ENCODE measurements at places on chromosomes 5 and 9.

- no peak for ATAC-seq
Observed at GRCh38 chr9:33162721-33163311, 4.3 kb downstream of the B4GALT1 start.

DNA sequence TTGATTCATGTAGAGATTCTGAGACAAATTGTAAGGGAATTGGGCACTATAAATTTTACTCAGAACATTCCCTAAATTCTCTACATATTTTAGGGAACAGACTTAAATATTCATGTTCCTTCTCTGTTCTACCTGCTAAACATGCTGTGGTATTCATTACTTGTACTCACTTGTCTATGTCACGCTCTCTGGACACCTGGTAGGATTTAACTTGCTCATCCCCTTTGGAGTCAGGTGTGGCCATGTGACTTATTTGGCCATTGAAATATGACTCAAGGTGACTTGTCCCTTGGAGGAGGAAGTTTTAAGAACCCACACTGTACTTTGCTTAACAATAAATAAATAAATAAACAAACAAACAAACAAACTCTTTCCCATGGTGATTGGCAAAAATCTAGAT lies 2258.8 kb upstream of the WWC1 start:
- ATAC-seq: no peak

DNA sequence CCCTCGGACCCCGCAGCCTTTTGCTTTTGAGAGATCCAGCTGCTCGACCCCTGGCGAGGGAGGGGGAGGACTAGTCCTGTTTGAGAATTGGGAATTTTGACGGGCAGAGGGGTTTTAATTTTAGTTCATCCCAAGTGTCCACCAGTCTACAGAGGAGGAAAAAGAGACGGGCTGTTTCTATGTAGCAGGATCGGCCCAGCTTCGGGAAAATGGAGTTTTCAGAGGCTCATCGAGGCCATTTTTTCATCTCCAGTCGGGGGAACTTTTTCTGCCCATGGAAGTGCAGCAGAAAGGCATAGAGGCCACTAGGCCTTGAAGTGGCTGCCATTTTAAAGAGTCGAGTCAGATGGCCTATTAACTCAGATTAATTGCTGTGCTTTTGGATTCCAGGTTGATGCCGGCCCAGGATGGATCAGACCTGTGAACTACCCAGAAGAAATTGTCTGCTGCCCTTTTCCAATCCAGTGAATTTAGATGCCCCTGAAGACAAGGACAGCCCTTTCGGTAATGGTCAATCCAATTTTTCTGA lies 1.2 kb downstream of the NSD1 start:
- peak; percentile 13 for ATAC-seq

DNA sequence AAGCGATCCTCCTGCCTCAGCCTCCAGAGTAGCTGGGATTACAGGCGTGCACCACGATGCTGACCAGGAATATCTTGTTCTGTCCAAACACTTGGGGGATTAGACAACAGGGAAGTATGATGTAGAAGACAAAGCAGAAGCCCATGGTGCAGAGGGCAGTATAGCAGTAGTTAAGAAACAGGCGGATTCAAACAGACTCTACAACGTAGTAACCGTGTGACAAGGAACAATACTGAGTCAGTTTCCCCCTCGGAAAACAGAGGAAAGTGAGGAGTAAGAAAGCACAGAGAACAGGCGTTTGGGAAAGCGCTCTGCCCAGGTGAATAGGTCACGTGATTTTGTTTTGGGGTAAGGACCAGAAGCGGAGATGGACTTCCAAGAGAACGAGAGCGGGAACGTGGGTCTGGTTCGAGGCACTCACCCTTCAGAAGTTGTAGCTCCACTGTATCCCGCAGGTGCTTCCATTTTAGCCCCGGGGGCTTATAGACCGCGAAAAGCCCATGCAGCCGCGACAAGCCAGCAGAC lies 306 bp downstream of the TRUB2 start:
- peak; percentile 13 for ATAC-seq

DNA sequence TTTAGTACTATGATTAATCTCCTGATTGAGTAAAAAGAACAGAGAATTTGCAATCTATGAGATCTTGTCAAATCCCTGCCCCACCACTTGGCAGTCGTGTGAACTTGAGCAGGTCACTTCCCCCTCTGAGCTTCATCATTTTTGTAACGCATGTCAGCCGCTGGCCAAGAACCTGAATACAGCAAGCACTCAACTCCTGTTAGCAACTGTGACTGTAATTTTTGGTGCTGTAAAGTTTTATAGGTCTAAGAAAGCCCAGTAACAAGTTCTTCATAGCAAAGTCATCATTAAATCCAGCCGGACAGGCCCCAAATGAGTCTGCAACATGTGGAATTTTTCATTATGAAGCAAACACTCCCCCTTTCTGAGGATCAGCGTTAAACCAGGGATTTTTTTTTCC lies 49.4 kb downstream of the DRD1 start:
- no peak for ATAC-seq

- no peak for ATAC-seq
Observed at GRCh38 chr5:34057569-34057968, 14.6 kb upstream of the C1QTNF3 start.

DNA sequence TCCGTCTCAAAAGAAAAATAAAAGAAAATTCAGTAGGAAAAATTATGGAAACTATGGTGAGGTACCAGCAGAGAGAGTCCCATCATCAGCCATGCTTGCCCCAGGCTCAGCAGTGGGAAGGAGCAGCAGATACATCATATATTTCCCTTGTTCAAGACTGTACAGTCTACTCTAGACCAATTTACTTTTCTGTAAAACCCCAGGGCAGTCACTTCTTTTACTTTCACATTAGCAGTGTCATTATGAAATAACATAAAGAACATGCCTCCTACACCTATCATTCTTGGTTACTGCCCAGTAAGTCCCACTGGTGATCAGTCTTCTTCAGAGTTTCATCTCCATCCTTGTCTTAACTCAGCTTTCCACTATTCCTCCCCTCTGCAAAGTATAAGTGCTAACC lies 1145.0 kb downstream of the MAT2B start:
- ATAC-seq: no peak

DNA sequence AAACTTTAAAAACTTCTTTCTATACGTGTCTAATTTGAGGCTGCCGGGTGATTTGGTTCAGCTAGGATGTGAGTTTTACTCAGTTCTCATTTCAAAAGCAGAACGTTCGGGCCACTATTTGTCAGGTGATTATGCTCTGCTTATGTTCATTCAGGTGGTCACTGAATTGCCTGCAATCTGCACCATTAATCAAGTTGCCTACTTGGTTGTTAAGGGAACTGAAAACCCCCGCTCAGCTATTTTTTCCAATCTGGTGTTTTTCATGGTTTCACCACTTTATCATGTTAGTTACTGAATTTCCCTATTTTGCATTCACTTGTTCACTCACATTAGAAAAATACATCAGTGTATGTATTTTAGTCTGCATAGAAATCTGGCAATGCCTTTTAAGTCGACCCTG lies 523.0 kb downstream of the CSNK1G3 start:
- no peak for ATAC-seq

DNA sequence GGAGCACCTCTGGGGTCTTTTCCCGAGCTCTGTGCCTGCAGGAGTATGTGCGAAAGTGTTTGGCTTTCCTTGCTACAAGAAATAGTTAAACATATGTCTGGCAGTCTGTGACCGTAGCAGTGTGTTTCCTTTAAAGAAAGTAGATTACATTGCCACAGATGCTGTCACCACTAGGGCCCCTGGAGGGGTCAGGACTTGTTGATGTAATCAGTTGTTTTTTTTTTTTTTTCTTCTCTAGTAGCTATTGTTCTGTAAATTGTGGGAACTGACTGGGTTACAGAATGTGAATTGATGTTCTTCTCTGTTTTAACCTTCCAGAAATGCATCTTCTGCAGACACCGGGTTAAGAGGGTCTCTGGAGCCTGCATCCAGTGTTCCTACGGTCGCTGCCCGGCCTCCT lies 345.6 kb downstream of the KDM4C start:
- ATAC-seq: no peak

GRCh38 chr9:100498592-100498991 lies 25.6 kb downstream of the TMEFF1 start:
- no peak for ATAC-seq
